G401 (cell line): ENCODE measurements at places on chromosomes 12 and 14.
A peak's percentile ranks its signal among the peaks of the same experiment; 100 is the strongest.

GRCh38 chr14:33241331-33241730 is 302.7 kb downstream of the NPAS3 start:
- DNase-seq, result no peak

DNA sequence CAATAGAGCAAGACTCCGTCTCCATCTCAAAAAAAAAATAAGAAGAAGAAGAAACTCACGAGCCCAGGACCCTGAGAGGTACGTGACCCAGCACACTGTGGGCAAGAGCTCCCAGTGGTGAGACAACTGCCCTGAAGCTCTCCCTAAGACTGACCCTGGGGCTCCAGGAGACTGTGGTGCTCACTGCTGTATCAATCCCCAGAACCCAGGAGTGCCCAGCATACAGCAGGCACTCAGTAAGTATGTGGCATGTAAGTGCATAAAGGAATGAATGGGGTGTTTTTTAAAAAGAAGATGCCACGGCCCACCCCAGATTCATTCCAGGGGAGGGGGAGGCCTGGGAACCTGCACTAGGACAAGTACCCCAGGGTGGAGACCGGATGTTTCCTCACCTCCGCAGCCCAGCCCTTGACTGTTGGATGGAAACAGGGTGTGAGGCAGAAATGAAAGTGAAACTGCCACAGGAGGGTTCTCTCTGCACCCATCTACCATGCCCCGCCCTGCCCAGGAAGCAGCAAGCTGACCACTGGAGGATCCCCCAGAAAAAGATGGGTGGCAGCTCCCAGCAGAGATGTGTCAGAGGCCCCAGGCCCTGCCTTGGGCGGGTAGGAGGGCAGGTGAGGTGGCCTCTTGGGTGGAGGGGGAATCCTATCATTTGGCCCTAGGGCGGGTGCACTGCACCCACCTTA is 12.2 kb downstream of the ITPK1 start:
- DNase-seq, result no peak

DNA sequence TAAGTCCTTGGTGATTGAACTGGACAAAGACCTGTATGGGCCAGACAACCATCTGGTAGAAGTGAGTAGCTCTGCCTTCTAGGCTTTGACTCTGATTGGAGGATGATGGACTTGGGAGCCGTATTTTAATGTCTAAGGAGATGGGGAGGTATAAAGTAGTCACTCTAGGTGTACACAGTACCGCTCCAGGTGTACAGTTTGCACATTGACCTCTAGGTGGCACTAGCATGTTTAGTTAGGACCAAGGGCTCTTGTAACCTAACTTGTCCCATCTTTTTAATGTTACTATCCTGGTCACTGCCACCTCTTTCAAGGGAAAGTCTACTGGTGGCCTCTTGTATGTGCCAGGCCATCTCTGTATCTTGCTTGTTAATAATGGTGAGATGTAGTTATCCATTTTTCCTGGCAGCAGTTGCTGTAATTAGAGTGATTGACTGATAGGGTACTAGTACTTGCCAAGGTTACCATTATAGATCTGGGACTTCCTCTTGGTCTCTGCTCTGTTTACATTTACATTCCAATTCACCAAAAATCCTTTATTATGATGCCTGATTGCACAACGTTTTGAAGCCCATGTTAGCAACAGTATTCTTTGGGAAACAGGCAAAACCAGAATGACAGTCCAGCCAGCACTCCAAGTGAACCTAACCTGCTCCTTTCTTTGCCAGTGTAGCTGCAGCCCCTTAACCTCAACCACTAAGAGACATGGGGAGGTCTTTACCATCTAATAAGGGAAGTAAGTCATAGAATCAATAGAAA is 3.6 kb downstream of the SMARCD1 start:
- peak; percentile 87 for DNase-seq

GRCh38 chr12:100368066-100368465 is 11.2 kb downstream of the SLC17A8 start:
- DNase-seq, result no peak

DNA sequence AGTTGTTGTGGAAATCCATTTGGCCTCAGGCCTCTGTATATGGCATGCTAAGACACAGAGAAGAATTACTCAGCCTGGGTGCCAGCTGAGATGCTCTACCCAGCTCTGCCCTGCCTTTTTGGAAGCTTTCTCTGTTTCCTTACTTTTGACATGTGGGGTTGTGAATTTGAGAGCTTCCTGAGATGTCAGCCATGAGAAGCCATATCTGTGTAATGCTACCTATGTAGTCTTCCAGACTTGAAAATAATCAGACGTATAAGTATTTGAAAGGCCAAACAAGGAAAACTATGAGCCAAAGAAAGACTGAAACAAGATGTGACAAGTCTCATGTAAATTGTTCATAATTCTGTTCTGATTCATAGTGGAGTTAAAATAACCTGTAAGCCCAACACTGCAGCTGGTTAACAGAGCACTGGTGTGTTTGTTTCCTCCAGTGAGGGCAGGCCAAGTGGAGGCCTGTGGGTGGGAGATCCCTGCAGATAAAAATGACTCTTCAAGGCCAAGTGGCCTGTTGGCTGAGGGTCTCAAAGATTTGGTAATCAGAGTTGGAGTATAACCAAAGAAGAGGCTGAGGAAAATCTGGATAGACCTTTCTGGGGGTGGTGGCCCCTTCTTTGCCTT is 94.0 kb downstream of the TMX1 start:
- no peak for DNase-seq

GRCh38 chr12:54991991-54992375 is 7.4 kb upstream of the TESPA1 start:
- DNase-seq, result no peak

- DNase-seq, result no peak
Measured at GRCh38 chr12:3038926-3039510, 38.2 kb upstream of the TSPAN9 start.

- DNase-seq, result no peak
Measured at GRCh38 chr14:101288436-101289229, 272.7 kb upstream of the DIO3 start.

GRCh38 chr14:69643430-69644200 is 32.2 kb downstream of the SUSD6 start:
- DNase-seq, result peak; percentile 92

GRCh38 chr12:28278499-28278898 is 88.2 kb downstream of the CCDC91 start:
- no peak for DNase-seq

- DNase-seq, result no peak
Measured at GRCh38 chr14:104572024-104572626, 7.4 kb upstream of the C14orf180 start.

- no peak for DNase-seq
Measured at GRCh38 chr14:58907803-58908202, 270.0 kb downstream of the DACT1 start.
